ENCODE measurements at places on chromosomes 3 and 15. TPM values are rescaled to one million over a fixed set of nuclear protein-coding genes. Genes with fewer than 3 reads are reported as not detected.

The MORC1 gene
- total RNA-seq: not detected

The KCTD6 gene
- total RNA-seq: 8.0 TPM

The AMT gene
- 1.1 TPM for total RNA-seq

DNA sequence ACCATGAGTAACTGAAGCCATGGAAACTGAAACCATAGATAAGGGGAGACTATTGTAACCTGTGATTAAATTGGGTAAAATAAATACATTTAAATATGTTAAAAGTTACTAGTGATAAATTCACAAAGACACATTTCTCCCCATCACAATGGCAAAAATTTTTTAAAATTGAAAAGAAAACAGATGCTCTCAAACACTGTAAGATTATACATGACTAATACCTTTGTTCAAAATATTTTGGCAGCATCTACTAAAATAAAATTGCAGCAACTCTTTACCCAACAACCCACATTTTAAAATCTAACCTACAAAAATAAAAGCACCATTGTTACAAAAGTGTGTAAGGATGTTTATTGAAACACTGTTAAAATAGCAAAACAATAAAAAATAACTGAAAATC, 93.3 kb downstream of the CLASP2 start:
- H3K27me3 ChIP-seq: no peaks in the 10 kb centered on the region
- H3K36me3 ChIP-seq: no peaks in the 10 kb centered on the region
- H3K4me1 ChIP-seq: peaks cover 4% of the 10 kb centered on the region
- no peak overlapping the region for H3K4me3 ChIP-seq
- H3K27ac ChIP-seq: no peak overlapping the region

DNA sequence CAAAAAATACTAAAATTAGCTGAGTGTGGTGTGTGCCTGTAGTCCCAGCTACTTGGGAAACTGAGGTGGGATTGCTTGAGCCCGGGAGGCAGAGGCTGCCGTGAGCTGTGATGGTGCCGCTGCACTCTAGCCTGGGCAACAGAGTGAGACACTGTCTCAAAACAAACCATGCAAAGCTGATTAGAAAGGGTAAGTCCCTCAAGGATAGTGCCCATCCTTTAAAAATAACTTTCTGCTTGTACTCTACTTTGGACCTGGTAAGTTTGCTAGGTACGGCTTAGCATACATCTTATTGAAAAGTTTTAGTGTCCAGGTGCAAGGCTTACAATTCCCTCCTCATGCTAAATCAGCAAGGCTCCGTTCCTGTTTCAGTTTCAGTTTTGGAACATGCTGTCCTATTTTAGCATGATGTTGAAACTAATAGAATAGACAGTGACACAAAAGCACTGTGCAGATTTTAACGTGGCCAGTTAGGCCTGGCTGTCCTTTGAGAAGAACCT, 21.4 kb downstream of the FEM1B start:
- peaks cover 8% of the 10 kb centered on the region for H3K4me1 ChIP-seq
- H3K36me3 ChIP-seq: peaks cover 75% of the 10 kb centered on the region
- H3K27ac ChIP-seq: peak overlapping the region; percentile 21
- no peak overlapping the region for H3K4me3 ChIP-seq

DNA sequence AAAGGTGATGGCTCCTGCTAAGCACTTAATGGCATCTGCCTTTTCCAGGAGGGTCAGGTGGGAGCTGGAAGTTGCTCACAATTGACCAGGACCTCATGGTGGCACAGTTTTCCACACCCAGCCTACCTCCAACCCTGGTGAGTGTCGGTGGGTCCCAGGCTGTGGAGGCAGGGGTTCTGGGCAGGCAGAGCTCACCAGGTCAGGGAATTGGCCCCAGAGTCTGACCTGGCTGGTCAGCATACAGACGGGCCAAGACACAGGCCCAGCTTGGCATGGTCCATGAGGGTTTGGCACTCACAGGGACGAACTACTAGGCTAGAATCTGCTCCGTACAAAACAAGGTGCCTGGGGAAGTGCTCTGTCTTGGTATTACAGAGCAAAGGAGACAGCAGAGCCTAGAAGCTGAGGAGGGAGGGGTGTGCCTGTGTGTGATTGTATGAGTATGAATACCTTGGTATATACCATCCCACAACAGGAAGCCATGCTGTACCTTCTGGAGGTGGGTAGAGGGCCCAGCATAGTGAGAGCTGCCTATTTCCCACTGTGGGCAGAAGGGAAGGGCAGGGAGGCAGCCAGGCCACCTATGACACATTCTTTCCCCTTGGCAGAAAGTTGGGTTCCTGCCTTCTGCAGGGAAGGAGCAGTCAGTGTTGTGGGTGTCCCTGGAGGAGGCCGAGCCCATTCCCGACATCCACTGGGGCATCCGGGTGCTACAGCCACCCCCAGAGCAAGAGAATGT, 6.5 kb downstream of the APEH start:
- no peak overlapping the region for H3K27ac ChIP-seq
- peaks cover 75% of the 10 kb centered on the region for H3K36me3 ChIP-seq
- no peak overlapping the region for H3K4me3 ChIP-seq
- DNase-seq: peak; percentile 92
- no peaks in the 10 kb centered on the region for H3K4me1 ChIP-seq
- no peaks in the 10 kb centered on the region for H3K27me3 ChIP-seq

DNA sequence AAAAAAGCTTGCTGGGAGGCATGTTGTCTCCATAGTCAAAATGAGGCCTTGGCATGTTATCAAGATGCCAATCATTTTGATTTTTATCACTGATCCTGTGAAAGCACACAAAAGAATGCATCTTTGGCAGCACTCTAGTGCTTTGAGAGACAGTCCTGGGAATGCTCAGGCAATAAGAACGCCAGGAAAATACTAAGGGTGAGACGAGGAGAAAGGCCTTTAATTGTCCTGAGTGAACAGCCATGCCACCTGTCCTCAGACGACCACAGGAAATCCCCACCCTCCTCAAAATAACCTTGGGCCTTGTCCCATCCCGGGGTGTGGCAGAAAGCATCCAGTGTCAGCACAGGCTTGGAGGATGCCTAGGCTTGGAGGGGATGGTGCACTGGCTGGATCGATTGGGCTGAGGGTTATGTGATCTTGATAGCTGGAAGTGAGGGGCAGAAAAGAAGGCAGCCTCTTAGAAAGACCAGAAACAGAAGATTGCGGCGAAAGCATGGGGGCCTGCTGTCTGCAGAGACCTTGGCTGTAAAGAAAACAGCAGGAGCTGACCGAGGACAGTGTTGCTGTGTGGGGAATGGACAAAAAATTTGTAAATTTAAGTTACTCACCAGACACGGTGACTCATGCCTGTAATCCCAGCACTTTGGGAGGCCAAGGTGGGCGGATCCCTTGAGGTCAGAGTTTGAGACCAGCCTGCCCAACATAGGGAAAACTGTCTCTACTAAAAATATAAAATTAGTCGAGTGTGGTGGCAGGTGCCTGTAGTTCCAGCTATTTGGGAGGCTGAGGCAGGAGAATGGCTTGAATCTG, 7.3 kb downstream of the TMEM158 start:
- no peaks in the 10 kb centered on the region for H3K27me3 ChIP-seq
- H3K4me3 ChIP-seq: peak overlapping the region; percentile 34
- H3K4me1 ChIP-seq: peaks cover 21% of the 10 kb centered on the region
- no peaks in the 10 kb centered on the region for H3K36me3 ChIP-seq
- DNase-seq: peak; percentile 87

DNA sequence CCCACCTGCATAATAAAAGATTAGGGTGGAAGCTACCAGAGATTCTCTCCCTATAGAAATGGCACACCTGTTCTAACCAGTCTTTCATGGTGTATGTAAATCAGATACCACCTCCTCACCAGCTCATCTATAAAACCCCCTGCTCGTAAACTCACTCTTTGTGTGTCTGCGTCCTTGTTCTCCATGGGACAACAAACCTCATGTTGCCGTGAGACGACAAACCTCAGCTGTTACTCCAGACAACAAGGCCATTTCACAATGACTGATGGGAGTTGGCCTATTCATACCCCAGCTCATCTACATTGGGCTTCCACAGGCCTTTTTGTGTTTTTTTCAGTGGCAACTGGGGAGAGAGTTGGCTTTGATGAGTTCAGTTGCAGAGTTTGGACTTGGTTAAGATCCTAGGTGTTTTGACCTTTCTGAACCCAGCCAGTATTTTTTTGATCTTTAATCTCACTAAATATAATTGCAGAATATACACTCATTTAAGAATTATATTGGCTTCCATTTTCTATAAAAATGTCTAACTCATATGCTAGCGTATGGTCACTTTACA, 96.6 kb upstream of the LRIG1 start:
- no peaks in the 10 kb centered on the region for H3K27me3 ChIP-seq
- H3K4me1 ChIP-seq: no peaks in the 10 kb centered on the region
- no peak for DNase-seq
- no peaks in the 10 kb centered on the region for H3K36me3 ChIP-seq
- H3K27ac ChIP-seq: no peak overlapping the region

GRCh38 chr15:39079296-39079847, 501.5 kb upstream of the THBS1 start:
- H3K27ac ChIP-seq: peak overlapping the region; percentile 69
- H3K4me3 ChIP-seq: no peak overlapping the region
- peaks cover 15% of the 10 kb centered on the region for H3K4me1 ChIP-seq
- H3K36me3 ChIP-seq: no peaks in the 10 kb centered on the region
- H3K27me3 ChIP-seq: no peaks in the 10 kb centered on the region

Data from osteoblast (primary cell).